ENCODE measurements at places on chromosomes 4 and X. TPM values are rescaled to one million over a fixed set of nuclear protein-coding genes. Genes with fewer than 3 reads are reported as not detected.

- no peak for DNase-seq
Measured at GRCh38 chr4:11469650-11470437, 41.1 kb upstream of the HS3ST1 start.

- DNase-seq = no peak
Measured at GRCh38 chr4:127309369-127310102, 323.2 kb upstream of the INTU start.

Gene MAGEC2
- polyA plus RNA-seq = not detected

GRCh38 chr4:105357258-105357980 is 116.4 kb downstream of the PPA2 start:
- DNase-seq = no peak

DNA sequence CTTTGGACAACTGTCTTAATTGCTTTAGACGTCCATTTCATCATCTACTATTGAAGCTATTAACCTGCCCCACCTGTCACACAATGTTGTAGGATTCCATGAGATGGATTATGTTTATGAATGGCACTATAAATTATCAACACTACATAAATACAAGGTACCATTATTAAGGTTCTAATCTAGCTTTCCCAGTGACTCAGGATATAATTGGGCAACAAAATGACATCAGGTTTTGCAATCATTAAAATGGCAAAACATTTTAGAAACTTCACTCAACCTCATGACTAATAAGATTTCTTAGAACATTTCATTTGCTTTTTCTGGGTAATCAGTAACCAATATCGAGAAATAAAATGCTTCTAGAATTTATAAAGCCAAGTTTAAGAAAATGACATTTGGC is 9.2 kb downstream of the HOPX start:
- no peak for DNase-seq

Gene KCNIP4
- not detected for polyA plus RNA-seq

Gene IRS4
- not detected for polyA plus RNA-seq

DNA sequence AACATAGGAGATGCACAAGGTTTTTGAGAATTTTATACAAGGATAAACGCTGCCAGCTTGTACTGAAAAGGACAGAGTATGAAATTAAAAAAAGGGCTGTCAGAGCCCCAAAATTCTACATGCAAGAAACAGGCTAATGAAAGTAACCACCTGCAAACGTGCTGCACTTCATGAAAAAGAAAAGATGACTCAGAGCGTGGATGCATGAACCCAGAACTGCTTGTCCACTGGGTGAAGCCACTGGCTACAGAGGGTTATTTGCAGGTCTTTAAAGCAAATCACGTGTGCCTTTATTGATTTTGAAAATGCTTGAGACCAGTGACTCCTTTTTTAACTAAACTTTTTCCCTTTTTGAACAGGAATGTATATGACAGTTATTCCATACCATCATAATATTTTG is 25.3 kb upstream of the FRMD7 start:
- no peak for DNase-seq

GRCh38 chr4:122195718-122196117 is 43.6 kb downstream of the BLTP1 start:
- DNase-seq = no peak

Gene LGI2
- polyA plus RNA-seq = 0.01 TPM

Gene TNMD
- not detected for polyA plus RNA-seq

Gene TBC1D8B
- polyA plus RNA-seq = 9.1 TPM

GRCh38 chrX:148577741-148578140 is 77.3 kb downstream of the AFF2 start:
- DNase-seq = no peak

Gene NAP1L2
- polyA plus RNA-seq = not detected
